ENCODE measurements at places on chromosomes 13 and 19.

DNA sequence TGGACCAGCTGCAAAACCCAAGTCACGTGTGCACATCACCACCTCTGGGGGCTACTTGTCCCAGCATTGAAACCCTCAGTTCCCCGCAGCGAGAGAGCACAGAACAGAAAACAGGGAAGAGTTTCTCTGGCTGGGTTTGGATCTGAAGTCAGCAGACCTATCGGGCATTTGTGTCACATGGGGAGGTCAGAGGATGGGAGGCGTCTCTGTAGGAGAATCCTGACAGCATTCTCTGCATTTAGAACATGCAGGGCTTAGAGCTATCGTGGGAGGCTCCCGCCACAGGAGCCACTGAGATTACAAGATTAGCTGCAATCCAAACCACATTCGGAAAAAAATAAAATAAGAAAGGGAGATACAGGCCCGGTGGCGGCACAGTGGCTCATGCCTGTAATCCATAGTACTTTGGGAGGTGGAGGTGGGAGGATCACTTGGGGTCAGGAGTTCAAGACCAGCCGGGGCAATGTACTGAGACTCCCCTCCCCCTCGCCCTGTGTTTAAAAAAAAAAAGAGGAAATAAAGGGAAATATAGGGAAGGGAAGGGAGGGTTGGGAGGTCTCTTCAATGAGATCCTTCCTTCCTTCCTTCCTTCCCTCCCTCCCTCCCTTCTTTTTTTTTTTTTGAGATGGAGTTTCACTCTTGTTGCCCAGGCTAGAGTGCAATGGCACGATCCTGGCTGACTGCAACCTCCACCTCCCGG, 2.9 kb upstream of the TLE6 start:
- DNase-seq, result no peak

GRCh38 chr19:56150358-56150757, 9.3 kb downstream of the ZNF444 start:
- DNase-seq, result no peak

- no peak for DNase-seq
These were observed 31.3 kb upstream of the ISYNA1 start for GRCh38 chr19:18469069-18469846.

DNA sequence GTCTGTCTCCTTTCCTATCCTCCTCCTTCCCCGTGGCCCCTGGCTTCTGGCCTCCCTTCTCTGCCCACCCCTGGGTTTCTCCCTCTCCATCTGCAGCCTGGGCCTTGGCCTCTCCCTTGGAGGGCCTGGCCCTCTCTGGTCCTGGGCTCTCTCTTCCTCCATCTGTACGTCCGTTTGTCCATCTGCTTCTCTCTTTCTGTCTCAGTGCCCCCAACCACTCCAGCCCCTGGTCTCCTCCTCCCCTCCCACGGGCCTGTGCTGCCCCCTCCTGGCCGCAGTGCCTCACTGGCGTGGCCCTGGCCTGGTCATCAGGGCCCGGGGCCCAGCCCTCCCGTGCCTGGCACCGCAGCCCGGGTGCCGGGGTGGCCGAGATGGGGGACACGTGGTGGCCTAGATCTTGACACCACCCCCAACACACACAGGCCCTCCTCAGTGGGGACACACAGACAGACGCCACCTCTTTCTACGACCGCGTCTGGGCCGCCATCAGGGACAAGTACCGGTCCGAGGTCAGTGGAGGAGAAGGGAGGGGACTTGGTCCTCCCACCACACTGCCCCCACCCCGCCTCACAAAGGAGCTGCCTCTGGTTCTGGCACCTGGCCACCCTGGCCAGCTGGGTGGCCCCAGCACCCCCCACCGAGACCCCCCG, 11.3 kb downstream of the PRKCSH start:
- DNase-seq, result no peak

DNA sequence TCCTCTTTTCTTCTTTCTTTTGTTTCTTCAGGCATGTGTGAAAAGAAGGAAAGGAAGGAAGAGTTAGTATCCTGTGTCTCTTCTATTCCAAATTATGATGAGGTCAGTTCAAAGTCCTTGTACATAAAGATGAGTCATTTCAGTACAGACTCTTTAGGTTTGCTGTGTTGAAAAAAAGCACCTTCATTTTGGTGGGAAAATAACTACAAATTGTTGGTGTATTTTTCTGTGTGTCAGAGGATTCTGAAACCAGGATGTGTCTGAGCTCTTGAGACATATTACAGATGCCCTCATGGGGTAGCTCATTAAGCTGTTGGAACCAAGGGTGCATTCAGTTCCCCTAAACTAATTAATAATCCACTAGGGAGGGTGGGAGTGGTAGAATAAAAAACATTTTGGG, 5.8 kb upstream of the HSPH1 start:
- DNase-seq, result no peak

DNA sequence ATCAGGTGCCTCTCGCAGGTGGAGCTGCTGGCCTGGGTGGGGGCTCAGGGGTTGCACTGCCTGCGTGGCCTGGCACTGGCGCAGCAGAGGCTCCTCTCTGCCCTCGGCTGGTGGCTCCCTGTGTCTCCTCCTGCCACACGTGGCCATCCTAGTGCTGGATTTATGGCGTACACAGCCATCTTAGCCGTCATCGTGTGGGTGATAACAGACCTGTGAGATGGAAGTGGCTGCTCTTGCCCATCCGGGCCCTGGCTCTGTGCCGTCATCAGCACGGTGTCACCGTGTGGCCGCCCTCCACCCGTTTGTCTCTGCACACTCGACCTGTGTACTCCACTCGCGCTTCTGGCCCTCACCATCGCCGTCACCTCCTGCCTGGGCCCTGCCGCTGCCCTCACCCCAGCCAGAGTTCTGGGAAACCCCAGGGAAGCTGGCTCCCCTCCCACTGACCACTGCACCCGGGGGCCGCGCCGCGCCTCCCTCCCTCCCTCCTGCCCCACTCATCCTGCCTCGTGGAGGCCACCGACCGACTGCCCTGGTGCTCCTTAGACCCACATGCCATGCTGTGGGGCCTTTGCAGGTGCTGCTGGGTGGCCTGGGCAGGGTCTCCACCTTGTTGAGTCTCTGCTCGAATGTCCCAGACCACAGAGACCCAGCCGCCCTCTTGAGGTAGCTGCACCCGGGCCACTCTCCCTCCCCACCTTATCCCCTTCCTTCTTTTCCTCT, 29.5 kb downstream of the TMEM255B start:
- DNase-seq, result no peak

GRCh38 chr13:37427843-37428494, 170.6 kb downstream of the POSTN start:
- no peak for DNase-seq

- no peak for DNase-seq
These were observed 1.4 kb downstream of the LRFN3 start for GRCh38 chr19:35937345-35938281.

DNA sequence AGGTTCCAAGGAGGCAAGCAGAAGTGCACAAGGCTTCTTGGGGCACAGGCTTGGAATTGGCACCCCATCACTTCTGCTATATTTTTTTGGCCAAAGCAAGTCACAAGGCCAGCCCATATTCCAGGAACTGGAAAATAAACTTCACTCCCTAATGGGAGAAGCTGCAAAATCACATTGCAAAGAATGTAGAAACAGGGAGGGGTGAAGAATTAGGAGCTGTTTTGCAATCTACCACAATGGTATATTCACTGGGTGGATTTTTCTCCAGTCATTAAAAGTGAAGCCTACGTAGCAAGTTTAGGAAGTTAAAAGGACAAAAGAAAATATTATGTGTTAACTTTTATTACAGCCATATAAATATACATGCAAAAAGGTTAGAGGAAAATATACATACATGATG, 464.8 kb downstream of the COG6 start:
- DNase-seq, result no peak

DNA sequence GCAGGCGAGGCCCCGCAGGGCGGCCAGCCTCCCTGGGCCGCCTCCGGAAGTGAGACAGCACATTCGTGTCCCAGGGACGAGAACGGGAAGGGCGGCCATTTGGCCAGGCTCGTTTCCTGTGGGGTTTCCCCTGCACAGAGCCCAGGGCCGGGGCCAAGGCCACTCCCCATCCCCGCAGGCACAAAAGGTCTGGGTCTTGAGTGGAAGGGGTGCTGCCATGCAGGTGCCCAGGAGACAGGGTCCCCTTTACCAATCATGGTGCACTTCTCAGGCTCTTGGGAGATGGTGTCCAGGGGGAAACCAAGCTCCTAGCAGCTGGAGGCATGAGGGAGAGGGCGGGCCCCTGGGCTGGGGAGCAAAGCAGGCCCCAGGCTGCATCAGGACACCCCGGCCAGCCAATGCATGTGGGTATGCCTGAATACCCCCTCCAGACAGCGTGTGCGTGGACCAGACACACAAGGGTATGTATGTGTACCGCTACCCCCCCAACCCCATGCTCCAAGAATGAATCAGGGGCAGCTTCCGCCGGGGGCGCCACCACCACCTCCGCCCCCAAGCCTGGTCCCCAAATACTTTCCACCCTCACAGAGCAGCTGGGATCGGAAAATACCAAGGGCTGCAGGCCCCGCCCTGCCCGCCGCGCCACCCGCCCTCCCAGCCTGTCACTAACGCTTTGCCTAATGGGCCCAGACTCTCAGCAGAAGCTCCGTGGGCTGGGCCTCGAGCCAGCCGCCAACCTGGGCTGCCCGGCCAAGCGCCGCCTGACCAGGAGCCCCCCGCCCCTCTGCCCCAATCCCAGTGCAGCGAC, 37.6 kb upstream of the NANOS3 start:
- DNase-seq, result peak; percentile 60

DNA sequence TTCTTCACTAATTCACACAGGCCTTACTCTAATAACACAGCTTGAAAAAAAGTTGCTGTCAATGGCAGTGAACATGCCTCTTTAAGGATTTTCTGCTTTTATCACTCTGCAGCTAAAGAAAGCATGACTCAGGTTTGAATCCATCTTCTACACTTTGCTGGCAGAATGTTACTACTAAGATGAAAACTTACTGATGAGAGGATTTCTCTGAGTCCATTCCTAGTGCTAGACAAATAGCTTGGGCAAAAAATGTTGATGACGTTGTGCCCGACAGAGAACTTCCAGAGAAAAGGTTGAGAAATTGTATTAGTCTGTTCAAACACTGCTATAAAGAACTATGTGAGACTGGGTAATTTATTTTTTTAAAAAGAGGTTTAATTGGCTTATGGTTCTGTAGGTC, 572.0 kb downstream of the IRS2 start:
- DNase-seq, result no peak

DNA sequence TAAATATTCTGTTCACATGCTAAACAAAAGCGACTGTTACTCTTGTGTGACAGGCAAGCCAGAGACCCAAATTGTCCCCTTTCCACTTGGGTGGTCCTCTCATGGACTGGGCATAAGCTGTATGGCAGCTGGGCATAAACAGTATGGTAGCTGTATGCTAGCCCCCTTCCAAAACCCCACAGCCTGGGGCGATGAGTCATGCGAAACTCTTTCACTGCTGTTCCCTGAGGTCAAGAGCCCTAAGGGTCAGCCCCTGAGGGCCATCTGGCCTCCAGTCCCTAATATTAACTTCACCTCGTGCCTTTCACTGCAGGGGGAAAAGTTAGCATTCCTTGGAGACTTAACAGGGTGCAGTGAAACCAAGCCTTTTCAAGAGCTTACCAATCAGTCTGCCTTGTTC, 45.6 kb upstream of the ZNF562 start:
- no peak for DNase-seq

GRCh38 chr19:28497137-28497536, 715.8 kb downstream of the UQCRFS1 start:
- DNase-seq, result no peak

- no peak for DNase-seq
These were observed 5.5 kb upstream of the RANBP3 start for GRCh38 chr19:5983367-5983955.

DNA sequence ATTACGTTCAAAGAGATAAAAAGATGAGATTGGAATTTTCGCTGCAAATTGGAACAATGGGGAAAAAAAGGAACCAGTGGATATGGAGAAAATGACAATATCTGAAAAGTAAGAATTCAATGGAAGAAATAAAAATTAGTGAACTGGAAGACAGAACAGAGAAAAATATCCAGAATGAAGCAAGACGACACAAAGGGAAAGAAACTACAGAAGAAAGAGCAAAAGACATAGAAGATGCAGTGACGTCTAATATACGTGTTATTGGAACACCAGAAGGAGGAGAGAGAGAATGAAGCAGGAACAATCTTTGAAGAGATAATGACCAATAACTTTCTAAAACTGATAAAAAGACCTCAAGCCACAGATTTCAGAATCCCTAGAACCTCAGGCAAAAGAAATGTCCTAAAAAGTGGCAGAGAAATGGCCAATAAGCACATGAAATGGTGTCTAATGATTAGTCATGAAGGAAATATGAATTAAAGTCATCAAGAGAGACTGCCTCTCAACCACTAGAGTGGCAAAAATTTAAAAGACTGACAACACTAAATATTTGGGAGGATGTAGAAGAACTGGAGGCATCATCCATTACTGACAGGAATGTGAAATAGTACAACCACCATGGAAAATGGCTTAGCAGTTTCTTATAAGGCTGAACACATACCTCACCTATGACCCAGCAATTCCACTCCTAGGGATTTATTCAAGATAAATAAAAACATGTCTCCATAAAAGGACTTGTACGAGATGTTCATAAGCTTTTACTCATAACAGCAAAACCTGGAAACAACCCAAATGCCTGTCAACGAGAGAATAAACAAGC, 56.5 kb downstream of the GADD45B start:
- DNase-seq, result no peak

DNA sequence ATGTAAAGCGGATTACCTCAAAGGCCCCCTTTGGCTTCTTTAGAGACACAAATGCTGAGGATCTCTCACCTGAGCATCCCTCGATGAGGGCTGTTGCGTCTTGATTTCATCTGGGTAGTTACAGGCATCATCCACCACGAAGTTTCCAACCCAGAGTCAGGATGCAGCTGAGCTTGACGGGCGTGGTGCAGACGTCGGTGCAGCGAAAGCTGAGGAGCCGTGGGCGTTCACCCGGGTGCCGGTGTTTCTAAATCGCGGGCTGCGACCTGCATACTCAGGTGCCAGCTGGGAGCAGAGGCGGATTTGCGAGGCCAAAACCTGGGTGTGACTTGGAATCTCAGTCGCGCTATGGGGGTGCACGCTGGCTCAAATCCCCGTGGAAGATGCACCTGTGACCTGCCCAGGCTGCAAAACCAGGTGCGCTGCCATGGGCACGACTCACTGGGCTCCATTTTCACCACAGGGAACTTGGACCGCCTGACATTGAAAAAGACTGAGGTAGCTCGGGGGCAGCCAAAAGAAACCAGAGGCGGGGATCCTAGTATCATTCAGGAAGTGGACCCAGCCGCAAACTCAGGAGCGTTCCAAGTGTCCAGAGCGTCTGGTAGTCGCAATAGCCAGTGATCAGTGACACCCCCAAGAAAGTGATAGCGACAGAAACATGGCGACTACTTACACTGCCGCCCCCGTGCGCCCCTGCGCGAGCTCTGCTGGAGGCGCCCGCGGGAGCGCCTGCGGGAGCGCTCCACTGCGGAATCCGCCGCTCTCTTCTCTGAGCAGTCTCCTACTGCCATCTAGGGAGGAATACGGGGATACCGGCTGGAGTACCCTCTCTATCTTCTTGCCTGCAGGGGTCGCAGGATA, 36.4 kb upstream of the IGFL4 start:
- DNase-seq, result peak; percentile 21

- DNase-seq, result peak; percentile 11
These were observed 800 bp downstream of the ETFB start for GRCh38 chr19:51365211-51365964.

- no peak for DNase-seq
These were observed 1.2 kb upstream of the SBK2 start for GRCh38 chr19:55538132-55538531.

Measured in GOT3 (cell line).